NB4 (cell line): ENCODE measurements at places on chromosomes 16 and 17.

GRCh38 chr16:10600782-10601443 lies 20.5 kb upstream of the EMP2 start:
- DNase-seq = peak; percentile 37

DNA sequence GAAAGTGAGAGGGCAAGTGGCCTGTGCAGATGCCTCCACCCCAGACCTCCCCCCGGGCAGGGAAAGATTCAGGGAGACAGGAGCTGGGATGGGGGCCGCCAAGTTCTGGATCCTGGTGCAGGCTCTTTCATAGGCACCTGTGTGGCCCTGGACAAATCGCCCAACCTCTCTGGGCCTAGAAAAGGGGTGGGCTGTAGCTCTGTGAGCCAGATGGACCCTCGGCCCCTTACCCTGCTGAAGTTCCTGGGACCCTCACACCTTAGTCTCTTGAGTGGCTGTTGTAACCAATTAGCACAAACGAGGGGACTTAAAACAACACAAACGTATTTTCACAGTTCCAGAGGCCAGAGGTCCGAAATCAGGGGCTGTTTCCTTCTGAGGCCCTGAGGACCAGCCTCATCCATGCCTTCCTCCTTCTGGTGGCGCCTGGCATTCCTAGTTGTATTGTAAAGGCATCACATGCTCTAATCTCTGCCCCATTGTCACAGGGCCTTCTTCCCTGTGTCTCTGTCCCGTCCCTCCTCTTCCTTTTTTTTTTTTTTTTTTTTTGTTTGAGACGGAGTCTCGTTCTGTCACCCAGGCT lies 352.6 kb downstream of the SEC14L1 start:
- DNase-seq = no peak

GRCh38 chr16:87956365-87957231 lies 5.4 kb downstream of the BANP start:
- peak; percentile 80 for DNase-seq

- DNase-seq = no peak
These were observed 132.2 kb upstream of the FOXF1 start for GRCh38 chr16:86378128-86378527.

- no peak for DNase-seq
These were observed 7.9 kb downstream of the ELMO3 start for GRCh38 chr16:67206838-67207248.

DNA sequence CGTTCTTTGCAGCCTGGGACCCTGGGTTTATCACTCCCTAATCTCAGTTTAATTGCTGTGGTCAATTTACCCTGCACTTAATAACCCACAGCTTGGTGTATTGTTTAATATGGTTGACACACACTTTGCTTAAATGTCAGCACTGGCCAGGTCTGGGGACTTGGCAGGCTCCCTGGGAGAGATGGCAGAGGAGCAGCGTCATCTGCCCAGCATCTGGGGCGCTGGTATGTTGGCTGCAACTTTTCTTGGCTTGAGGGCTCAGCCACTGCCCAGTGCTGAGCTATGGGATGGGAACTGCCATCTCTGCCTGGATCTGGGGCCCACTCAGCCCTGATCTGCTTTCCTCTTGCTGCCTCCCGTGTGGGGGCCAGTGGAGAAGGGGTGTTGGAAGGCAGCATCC lies 115.7 kb upstream of the IRX3 start:
- no peak for DNase-seq

- no peak for DNase-seq
These were observed 431 bp upstream of the PPM1E start for GRCh38 chr17:58755269-58755576.

DNA sequence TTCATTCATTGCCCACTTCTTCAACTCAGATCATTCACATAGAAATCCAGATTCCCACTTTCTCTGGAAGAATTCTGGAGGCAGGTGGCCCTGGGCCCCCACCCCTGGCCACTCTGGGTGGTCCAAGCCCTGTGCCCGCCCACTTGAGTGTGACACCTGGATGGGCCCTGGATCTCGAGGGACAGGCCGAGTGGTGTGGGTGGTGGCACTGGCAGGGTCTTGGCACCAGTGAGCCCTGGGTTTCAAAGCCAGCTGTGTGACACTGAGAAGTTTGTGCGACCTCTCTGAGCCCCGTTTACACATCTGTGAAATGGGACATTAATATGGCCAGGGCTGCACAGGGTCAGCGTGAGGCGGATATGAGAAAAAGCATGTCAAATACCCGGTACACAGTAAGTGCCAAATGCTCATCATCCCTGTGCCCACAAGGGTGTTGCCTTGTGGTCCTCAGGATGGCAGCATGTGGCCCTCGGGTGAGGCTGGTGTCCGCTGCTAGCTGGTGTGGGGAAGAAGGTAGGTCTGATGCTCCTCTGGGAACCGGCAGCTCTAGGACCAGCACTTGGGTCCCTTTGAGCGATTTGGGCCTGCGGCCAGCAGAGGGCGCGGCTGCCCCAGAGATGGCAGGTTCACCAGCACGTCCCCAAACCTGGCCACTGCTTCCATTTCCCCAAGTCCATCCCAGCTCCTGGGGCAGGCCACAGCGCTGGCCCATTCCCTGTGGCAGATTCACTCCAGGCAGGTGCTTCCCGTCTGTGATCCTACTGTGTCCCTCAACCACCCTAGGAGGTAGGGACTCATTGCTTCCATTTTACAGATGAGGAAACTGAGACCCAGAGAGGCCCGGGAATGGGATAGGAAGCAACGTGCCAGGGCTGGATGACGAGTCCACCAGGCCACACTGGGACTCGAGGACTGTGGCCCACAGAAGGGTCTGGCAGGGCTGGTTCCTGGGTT lies 3.6 kb downstream of the OSGIN1 start:
- DNase-seq = peak; percentile 87

DNA sequence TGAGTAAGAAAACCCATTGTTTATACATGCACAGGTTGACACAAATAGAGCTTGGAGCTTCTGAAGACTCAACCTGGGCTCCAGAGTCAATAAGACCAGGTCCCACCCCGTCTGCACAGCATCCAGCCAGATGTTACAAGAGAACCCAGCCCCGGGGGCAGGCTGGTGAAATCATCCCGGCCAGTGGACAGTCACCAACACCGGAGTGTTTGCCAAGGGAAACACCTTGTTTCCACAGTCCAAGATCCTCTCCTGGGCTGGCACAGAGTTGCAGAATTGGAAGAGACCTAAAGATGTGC lies 90.3 kb downstream of the RAB11FIP4 start:
- no peak for DNase-seq

- DNase-seq = peak; percentile 36
These were observed 18.6 kb downstream of the CDH16 start for GRCh38 chr16:66899945-66900710.

DNA sequence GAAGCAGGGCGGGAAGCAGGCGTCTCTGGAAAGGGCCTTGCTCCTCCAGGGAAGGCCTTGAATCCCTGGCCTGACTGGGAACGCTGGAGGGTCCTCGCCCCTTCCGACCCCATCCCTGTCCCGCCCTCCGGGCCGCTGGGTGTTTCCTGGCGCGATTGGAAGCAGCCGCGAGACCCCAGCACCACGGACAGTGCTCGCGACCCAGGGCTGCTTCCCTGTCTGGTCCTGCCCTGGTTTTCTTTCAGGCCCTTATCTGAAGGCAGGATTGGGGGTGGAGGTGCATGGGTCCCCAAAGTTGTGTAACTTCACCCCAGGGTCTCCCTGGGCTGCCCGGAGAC lies 2.1 kb downstream of the MGAT5B start:
- peak; percentile 37 for DNase-seq
